ENCODE measurements at places on chromosomes 4 and X.
A peak's percentile ranks its signal among the peaks of the same experiment; 100 is the strongest.

- DNase-seq: no peak
Measured at GRCh38 chr4:143230683-143231082, 46.0 kb downstream of the USP38 start.

DNA sequence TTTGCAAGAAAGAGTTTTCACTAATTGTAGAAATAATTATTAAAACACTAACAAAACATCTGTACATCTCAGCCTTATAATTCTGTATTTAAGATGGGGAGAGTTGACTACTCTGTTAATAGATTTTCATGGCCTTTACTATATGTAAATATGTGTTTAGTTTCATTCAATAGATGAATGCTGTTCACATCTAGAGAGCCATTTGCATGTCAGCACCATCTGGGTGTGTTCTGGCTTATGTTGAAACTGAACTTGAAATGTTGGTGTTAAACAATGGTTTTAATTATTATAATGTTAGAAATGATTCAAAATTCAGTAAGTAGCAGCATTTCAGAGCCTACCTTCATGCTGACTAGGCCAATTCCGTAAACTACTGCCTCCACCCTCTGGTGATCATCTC is 102.5 kb upstream of the ADAD1 start:
- no peak for DNase-seq

DNA sequence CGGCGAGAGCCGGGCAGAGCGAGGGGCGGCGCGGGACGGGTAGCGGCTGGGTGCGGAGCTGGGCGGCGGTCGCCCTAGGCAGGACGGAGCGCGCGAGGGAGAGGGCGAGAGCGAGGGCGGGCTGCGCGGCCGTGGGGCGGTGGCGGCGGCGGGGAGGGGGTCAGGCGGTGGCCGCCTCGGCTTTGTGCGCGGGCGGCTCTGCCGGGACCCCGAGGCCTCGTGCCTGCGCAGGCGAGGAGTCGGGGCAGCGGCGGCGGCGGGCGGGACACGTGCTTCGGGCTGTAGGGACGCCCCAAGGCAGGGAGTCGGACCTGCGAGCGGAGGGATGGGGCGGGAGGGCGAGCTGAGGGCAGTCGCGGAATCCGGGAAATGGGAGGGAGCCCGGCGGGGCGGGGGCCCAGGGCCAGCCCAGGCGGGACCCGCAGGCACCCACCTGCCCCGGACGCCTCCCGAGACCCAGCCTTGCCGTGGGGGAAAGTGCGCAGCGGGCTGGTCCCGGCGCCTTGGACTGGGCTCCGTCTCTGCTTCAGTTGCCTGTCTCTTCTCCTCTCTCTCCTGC is 465 bp downstream of the BMPR1B start:
- DNase-seq: peak; percentile 50

- DNase-seq: peak; percentile 89
Measured at GRCh38 chr4:159390648-159391047, 287.8 kb downstream of the RAPGEF2 start.

- DNase-seq: no peak
Measured at GRCh38 chr4:65983061-65983460, 312.8 kb upstream of the EPHA5 start.

DNA sequence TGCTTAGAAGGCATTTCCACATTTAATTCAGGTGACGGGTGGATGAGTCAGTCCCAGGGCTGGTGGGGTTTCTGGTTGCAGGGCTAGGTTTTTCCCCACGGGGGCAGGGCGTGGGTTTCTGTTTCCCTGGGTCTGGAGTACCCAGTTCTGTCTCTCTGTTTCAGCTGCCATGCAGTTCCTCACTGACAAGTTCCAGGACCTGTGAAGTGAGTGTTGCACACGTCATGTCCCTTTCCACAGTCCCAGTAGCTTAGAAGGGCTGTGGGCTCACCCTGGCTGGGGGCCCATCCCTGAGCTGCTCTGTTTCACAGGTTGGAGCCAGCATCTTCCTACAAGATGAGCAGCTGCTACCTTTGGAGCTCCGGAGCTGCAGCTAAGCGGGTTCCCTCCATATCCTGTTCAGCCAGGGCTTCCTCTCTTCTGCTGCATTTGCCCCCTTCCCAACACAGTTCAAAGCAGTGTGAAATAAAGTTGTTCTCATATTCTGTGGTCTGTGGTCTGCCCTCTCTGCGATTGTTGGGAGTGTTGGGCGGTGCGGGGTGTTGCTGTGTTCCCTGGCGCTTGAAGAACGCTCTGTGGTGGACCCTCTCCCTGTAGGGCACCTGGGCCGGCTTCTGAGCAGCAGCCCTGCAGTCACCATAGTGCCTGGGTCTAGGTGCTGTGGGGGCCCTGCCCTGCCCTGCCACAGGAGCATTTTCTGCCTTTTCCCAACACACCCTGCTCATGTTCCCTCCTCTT is 3.9 kb downstream of the LOC101059915 start:
- DNase-seq: no peak

DNA sequence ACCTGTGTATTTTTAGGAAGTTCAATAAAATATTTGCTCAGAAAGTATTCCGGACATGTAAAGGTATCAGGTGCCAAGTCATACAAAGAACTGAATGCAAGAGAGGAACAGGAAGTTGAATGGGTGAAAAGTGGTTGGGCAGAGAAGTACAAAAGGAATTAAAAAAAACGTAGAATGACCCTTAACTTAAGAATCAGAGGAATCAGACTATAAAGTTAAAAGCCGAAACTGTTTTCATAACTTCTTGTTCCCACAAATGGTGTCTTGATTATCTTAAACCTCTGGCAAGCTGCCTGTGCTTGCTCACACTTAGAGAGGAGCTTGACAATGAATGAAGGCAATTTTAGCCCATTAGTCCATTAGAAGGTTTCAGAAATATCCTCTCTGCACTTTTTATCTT is 81.6 kb upstream of the HHIP start:
- no peak for DNase-seq

DNA sequence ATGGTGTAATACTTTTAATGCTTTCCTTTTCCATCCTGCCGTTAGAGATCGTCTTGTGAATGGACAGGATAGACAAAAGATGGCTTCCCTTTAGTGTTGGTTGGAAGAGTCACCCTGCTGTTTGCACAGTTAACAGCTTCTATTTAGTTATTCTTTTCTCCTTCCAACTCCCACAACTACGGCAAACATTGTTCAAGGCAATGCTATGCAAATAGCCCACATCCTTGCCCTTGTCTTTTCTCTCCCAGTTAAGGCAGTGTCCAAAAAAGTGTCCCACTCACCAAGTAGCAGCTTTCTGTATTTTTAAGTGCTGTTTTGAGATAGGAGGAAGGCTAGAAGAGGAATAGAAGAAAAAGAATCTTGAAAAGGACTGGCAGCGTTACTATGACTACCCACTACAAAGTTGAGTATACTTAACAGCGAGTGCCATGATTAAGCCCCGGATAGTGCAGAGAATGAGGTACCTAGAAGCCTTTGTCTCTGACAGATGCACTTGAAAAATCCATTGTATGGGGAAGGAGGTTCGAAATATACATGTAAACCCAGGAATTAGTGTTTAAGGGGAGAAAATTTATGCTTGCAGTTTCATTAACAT is 12.1 kb upstream of the RUFY3 start:
- DNase-seq: no peak

DNA sequence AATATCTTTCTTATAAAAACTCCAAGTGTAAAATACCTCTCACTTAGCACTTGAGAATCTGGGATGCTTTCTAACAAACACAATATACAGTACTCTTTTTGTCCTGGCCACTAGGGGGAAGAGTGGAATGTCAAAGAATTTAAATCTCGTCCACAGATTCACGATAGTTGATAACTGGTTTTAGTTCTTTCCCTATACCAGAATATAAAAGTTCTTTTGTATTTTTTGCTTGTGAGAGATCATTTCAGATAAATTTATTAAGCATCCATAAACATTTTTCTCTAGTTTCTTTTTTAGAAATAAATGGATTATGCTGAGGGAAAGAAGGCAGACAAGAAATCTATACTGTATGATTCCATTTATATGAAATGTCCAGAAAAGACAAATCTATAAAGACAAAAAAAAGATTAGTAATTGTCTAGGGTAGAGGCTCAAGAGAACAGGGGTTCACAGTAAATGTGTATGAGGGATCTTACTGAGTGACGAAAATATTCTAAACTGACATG is 50.4 kb downstream of the MGARP start:
- peak; percentile 34 for DNase-seq

DNA sequence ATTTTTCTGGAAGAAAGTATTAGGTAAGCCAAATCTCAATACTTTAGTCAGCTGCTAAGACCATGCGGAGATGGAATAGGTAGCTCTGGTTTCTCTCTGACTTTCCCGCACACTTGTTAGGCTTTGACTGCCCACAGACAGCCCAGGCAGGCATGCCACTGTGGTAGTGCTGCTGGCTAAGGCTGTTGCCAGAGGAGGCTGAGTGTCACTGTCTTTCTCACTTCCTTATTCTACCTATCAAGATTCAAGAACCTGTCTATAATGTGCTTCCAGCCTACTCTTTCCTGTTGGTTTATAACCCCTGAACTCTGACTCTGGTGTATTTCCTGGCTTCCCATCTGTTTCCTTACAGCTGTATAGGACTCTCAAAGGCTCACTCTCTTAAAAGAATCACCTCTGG is 81.8 kb upstream of the TRPC5 start:
- DNase-seq: no peak

DNA sequence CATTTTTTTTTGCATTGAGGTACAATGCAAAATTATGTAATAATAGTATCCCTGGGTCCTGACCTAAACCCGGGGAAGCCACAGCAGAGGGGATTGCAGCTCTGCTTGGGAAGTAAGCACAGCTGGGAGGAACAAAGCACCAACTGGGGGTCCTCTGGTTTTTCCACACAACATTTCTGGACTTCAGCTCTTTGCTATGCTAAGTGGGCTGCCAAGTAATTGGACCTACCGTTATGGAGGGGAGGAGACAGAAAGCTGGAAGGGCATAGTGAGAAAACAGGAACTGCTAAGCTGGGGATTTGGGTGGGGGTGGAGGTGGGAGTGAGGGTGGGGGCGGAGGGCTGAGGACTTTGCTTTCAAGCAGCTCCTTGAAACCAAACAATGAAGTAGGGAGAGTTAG is 183.3 kb downstream of the ZIC3 start:
- no peak for DNase-seq

DNA sequence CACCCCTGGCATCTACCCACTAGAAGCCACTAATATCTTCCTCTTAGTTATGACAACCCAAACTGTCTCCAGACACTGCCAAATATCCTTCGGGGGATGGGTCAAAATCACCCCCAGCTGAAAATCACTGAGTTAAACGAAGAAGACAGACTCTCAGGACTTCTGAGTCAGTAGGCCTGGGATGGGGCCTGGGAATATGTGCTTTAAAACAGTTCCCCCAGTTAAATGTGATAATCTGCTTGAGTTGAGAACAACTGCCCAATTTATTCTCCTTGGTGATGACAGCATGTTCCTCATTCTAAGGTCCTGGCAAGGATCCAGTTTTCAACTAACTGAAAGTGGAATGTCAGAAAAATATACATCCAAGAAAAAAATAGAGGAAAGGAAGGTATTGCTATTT is 52.4 kb downstream of the CBLL2 start:
- DNase-seq: no peak

DNA sequence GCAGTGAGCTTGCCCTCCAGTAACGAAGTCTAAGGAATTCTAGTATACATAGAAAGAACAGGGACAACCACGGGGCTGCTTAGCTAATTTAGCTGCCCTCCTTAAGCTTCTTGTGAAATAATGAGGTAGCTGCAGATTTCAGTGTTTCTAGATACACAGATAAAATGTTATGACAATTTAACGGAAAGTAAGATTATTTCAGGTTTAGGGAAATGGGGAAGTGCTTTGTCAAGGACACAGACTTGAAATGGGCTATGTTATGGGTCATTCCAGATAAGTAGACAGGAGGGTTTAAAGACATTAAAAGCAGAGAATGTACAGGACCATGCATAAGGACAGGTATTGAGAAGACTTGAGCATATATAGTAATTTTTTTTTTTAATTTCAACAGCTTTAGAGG is 34.2 kb upstream of the ZNF518B start:
- no peak for DNase-seq

GRCh38 chrX:110132450-110133114 is 129.7 kb downstream of the TMEM164 start:
- DNase-seq: no peak

DNA sequence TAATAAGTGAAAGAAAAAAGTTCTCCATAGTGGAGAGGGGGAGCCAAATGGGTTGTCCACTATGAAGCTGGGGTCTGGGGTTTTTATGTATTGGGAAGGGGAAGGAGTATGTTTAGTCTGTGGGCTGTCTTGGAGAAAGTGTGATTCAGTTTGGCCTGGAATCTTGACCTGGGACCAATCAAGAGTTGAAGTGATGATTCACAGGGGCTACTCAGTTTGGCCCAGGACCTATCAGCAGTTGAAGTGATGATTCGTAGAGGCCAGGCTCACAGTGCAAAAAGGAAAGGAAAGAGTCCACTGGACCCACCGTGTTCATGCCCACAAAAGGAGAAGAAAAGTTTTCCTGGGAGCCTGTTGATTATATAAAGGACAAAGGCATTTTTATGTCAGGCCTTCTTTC is 47.3 kb upstream of the RAB9B start:
- no peak for DNase-seq

- peak; percentile 63 for DNase-seq
Measured at GRCh38 chr4:142549726-142550463, 296.2 kb downstream of the INPP4B start.

GRCh38 chr4:76874176-76874575 is 23.8 kb downstream of the SOWAHB start:
- no peak for DNase-seq

- DNase-seq: peak; percentile 23
Measured at GRCh38 chrX:7154041-7154597, 6.2 kb upstream of the PUDP start.

DNA sequence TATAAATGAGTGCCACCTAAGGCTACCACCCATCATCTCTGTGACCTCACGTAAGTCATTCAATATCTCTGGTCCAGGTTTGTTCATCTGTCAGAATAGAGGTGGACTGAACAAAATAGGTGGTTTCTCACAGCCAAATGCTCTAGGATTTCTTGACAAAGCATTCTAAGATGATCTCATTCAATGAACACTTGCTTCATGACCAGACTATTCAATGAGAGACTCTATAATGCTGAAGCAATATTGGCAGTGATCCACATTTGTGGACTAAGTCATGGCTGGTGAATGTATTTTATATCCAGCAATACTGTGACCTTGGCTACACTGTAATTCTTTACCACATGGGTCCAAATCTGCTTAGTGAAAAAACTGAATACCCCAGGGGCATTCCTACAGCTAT is 37.9 kb downstream of the LDB2 start:
- peak; percentile 70 for DNase-seq

- peak; percentile 87 for DNase-seq
Measured at GRCh38 chr4:1177274-1178141, 5.1 kb upstream of the SPON2 start.

DNA sequence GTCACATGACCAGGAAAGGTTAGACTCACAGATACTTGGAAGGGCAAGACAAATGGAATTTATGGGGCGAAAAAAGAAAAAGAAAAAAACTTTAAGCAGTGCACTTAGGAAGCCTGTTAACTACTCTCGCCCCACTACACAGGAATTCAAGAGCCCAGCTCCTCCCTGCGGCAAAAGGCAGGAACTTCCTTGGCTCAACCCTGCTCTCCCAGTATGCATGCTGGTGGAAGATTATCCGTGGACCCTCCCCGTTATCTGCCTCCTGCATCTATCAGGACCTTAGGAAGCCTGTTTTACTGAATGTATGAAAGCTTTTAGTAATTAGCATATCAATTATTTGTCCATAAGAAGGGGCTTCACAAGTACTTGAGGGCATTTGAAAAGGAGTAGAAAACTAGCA is 40.1 kb upstream of the RPA4 start:
- no peak for DNase-seq

GRCh38 chrX:38089173-38089982 is 83.0 kb downstream of the SYTL5 start:
- DNase-seq: no peak

All from H4 (cell line).